ENCODE measurements at places on chromosomes 3 and 15. TPM values are rescaled to one million over a fixed set of nuclear protein-coding genes. Genes with fewer than 3 reads are reported as not detected.

DNA sequence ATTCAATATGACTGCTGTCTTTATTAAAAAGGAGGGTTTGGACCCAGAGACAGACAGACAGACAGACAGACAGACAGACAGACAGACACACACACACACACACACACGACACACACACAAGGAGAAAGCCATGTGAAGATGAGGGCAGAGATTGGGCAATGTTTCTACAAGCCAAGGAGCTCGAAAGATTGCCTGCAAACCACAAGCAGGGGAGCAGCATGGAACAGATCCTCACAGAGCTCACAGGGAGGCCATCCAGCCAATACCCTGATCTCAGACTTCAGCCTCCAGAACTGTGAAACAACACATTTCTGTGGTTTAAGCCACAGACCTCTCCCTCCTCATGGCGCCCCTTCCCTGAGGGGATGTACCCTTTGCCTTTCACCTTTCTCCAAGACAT, 35.8 kb upstream of the ABHD2 start:
- DNase-seq: no peak

- DNase-seq: no peak
Observed at GRCh38 chr15:38069511-38070011, 135.1 kb downstream of the TMCO5A start.

DNA sequence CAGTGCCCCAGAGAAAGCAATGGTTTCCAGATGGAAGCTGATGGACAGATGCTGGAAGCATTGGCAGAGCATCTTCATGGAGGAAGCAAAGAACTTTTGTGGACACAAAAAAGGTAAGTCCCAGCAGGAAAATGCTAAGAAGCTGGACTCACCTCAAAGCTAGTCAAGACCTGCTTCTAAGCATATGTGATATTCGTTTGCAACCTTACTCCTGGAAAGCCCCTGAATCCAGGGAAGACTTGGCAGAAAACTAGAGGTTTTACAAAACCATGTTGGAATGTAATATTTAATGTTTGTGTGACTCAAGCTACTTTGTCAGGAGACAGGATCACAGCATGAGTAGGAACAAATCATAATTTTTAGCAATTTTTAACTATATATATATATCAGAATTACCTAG, 288.2 kb downstream of the BCHE start:
- DNase-seq: no peak

DNA sequence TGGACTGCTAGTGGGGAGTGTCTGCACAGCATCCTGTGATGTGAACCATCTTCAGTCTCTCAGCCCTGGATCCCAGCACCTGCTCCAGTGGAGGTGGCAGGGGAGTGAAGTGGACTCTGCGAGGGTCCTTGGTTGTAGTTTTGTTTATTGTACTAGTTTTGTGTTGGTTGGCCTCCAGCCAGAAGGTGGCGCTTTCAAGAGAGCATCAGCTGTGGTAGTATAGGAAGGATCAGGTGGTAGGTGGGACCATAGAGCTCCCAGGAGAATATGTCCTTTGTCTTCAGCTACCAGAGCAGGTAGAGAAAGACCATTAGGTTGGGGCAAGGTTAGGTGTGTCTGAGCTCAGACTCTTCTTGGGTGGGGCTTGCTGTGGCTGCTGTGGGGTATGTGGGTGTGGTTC, 20.9 kb downstream of the NEK11 start:
- no peak for DNase-seq

GRCh38 chr3:153484842-153485241, 322.8 kb downstream of the RAP2B start:
- no peak for DNase-seq

DNA sequence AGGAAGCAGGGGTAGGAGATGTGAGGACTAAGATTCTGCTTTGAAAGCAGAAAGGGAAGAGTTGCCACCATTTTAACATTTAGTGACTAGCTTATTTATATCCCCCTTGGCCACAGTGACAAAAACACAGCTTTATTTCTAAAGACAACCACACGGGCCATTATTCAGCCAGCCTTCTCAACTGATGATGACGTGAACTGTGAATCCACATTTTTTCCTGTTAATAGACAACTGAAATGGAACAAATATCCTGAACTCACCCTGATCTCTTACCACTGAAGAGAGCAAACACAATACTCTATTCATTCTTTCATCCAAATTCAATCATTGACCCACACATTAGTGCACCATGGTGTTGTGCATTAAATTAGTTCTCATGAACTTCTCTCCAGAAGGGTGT, 145.1 kb downstream of the TNIK start:
- DNase-seq: no peak

GRCh38 chr3:177244606-177245005, 47.3 kb upstream of the TBL1XR1 start:
- no peak for DNase-seq

DNA sequence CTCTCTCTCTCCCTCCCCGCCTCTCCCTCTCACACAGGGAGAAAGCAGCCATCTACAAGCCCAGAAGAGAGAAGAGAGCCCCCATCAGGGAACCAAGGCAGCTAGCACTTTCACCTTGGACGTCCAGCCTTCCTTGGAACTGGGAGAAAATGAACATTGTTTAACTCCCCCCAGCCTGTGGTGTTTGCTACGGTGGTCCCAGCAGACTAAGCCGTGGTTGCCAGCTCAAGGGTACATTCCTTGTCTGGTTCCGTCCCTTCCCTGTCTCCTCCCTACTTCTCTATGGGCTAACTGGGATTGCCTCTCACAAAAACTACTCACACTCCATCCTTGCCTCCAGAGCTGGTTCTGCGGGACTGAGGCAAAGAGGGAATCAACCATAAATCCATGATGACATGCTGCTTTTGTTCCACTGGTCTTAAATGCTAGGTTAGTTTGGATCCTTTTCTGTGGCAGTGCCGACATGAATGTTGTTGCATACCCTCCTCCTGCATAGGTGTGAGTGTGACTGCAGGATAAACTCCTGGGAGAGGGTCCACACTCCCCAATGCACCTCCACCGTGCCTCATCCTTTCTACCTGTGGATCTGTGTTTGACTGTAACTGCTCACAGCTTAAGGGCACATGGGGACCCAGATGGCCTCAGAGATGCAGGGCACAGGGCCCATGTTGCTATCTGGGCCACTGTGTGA, 12.0 kb downstream of the C3orf22 start:
- DNase-seq: peak; percentile 13

DNA sequence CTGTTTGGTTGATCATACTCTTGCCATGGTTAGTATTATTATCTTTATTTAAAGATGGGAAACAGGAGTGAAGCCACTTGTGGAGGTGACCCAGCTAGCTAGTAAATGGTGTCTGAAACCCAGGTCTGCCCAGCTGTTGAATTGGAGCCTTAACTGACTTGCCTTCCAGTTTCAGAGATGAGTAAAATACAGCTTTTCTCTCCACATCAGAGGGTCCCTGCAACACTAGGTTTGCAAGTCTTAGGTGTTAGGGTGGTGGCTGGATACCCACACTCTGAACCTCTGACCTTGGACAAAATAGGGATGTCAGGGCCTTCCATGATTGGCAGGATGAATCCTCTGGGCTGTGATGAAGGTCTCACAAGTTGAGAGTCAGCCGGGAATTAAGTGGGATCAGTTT, 4.1 kb downstream of the FLNB start:
- DNase-seq: no peak

DNA sequence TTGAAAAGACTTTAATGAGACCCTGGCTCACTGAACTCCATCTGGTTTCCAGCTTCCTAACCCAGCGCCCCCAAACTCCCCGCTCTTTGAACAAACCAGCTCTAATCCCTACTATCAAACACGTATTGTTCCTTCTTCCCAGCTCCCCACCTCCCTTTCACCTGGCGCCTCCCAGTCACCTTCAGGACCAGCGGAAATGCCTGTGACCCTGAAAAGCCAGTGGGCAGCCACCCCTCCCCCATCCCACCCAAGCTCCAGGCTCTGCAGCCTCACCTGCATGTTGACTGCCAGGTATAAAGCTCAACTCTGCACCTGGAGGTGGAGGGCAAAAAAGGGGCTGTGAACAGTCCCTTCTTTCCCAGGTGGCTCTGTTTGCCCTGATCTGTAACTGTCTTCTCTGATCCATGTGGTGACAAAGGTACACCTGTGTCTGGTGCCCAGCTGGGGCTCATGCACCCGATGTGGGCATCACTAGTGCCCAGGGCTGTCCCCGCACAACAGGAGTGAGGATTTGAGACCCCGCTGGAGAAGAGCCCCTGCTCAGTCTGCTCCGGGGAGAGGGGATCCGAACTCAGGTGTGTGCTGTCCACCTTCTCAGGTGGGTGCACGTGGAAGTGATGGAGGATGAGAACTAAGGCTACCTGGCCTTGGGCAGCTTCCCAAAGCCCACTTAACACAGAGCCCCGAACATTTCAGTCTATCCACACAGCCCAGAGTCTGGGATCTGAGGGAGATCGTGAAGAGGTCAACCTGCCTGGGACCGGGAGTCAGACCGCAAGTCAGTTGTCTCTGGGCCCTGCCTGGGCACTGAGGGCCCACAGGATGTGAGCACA, 128.9 kb downstream of the NSMCE3 start:
- DNase-seq: peak; percentile 24

DNA sequence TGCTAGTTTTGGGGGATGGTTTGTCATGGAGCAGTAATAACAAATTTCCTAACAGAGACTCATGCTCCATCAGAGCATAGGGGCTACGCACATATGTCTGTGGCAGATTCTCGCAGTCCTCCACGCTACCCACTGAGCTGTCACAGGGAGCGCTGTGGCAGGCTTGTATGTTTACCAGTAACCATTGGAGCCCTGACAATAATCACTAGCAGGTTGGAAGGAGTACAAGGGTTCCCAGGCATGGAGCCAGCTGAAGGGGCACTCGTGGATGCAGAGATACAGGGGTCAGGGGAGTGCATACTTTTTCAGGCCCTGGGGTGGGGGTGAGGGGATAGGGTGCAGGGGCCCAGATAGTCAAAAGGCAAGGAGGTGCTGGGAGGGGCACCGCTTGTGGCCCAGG, 7.9 kb upstream of the GP9 start:
- DNase-seq: no peak

- DNase-seq: peak; percentile 50
Observed at GRCh38 chr3:126212620-126213378, 32.4 kb upstream of the ALDH1L1 start.

DNA sequence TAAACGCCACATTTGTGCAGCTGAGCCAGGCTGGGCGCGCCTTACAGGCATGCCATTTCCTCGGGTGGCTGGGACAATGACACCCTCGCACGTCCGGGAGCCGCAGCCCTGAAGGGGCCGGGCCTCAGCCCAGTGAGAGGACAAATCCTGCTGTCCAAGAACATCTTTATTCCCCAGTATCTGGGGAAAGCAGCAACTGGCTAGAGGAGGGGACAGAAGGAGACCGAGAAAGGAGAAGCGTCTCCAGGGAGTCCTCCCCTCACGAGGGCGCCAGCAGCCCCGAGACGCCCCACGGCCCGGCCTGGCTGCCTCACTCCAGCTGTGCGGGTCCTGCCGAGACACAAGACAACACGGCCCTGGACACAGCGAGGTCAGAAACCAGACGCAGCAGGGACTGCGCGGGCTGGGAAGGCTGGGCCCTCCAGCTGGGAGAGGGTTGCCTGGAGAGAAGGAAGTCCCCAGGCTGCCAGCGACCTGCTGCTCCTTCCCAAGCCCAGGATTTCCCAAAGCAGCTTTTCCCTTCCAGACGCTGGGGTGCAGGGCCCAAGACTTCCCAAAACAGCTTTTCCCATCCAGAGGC, 130.2 kb downstream of the CHSY1 start:
- DNase-seq: peak; percentile 76

DNA sequence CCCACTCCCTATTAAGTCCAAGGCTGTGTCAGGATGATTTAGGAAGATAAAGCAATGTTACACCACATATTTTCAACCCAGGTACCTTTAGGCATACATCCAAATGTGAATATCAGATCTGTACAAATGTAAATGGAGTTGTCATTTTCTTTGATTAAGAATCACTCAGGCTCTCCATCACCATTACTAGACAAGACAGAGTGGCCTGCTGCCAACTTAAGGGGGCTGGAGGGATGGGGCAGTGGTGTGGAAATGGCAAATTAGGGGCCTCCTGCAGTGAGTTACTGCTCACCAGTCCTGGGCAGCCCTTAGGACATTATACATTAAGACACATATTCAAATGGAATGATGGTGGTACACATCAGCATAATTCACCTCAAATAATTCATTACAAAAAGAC, 211.0 kb downstream of the TNIK start:
- no peak for DNase-seq

DNA sequence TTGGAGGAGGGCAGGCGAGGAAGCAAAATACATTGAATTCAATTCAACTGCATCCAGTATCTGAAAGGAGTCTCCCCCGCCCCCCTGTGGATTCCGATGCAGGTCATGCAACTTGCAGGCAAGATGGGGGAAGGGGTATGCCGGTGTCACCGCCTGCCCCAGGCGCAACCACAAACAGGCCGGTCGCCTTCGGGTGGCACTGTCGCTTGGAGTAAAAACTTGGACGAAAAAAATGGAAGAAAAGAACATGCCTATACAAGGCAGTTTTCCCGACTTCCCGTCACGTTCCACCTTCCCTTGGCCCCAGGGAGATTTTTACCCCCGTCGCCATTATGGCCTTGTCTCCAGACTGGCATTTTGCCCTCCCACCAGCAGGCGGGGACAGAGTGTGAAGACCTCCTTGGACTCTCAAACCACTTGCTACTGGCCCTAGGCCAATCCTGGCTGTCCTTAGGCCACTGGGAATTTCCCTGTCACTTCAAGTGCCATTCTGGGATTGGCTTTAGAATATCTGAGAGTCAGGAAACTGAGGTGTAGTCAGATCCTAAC, 1.6 kb upstream of the NTRK3 start:
- DNase-seq: no peak

GRCh38 chr3:47573190-47574172, 5.2 kb downstream of the CSPG5 start:
- DNase-seq: no peak

The ADGRG7 gene
- not detected for polyA plus RNA-seq

The TM2D3 gene
- 59.2 TPM for polyA plus RNA-seq

The TM4SF18 gene
- polyA plus RNA-seq: 4.6 TPM

The NCK1 gene
- 18.0 TPM for polyA plus RNA-seq

The FGF7 gene
- 1.6 TPM for polyA plus RNA-seq

The GRK7 gene
- polyA plus RNA-seq: 0.04 TPM

The FHIT gene
- 2.3 TPM for polyA plus RNA-seq

Data from psoas muscle (tissue), 8 donors.